Psoas muscle (tissue), 8 donors: ENCODE measurements at places on chromosomes 12 and 14. TPM values are rescaled to one million over a fixed set of nuclear protein-coding genes. Genes with fewer than 3 reads are reported as not detected.

GRCh38 chr14:105432657-105433056 is 13.0 kb downstream of the MTA1 start:
- H3K27me3 ChIP-seq: no peaks in the 10 kb centered on the region
- no peak overlapping the region for H3K27ac ChIP-seq
- no peaks in the 10 kb centered on the region for H3K4me1 ChIP-seq
- no peak for DNase-seq
- H3K36me3 ChIP-seq: no peaks in the 10 kb centered on the region

GRCh38 chr12:19894803-19895202 is 455.5 kb downstream of the AEBP2 start:
- no peaks in the 10 kb centered on the region for H3K27me3 ChIP-seq
- H3K4me1 ChIP-seq: no peaks in the 10 kb centered on the region
- DNase-seq: no peak
- no peak overlapping the region for H3K27ac ChIP-seq
- no peaks in the 10 kb centered on the region for H3K36me3 ChIP-seq
- no peak overlapping the region for H3K4me3 ChIP-seq

DNA sequence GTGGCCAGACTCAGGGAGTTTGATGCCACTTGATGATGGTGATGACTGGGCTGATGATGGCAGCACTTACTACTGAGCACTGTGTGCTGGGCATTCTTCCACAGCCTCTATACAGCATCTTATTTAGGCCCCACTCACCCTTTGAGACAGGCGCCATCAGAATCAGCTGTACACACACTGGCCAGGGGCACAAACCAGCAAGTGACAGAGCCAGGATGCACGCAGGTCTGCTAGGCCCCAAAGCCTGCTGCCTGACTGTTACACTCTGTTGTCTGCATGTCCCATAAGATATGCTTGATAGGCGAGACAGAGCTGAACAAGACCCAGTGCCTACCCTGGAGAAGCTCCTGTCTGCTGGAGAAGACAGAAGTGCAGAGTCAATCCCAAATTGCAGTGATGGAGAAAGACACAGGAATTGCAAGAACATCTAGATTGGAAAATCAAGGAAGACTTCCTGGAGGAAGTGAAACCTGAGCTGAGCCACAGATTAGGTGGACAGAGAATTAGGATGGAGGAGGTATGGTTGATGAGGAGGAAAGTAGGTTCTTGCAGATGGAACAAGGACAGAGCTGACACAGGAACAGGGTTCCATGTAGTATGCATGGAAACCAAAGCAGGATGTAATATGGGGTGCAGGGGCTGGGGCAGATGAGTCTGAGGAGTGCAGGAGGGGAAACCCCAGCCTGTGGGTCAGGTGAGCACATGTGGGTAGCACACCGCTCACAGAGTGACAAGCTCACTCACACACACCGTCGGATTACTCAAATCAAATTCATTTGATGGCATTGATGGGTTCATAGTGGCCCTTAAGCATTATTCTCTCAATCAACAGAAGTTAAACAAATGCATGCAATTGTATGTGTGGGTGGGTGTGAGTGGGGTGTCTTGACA is 117.3 kb downstream of the BEGAIN start:
- no peak overlapping the region for H3K4me3 ChIP-seq
- no peaks in the 10 kb centered on the region for H3K27me3 ChIP-seq
- peaks cover 15% of the 10 kb centered on the region for H3K4me1 ChIP-seq
- H3K27ac ChIP-seq: no peak overlapping the region
- no peak for DNase-seq

DNA sequence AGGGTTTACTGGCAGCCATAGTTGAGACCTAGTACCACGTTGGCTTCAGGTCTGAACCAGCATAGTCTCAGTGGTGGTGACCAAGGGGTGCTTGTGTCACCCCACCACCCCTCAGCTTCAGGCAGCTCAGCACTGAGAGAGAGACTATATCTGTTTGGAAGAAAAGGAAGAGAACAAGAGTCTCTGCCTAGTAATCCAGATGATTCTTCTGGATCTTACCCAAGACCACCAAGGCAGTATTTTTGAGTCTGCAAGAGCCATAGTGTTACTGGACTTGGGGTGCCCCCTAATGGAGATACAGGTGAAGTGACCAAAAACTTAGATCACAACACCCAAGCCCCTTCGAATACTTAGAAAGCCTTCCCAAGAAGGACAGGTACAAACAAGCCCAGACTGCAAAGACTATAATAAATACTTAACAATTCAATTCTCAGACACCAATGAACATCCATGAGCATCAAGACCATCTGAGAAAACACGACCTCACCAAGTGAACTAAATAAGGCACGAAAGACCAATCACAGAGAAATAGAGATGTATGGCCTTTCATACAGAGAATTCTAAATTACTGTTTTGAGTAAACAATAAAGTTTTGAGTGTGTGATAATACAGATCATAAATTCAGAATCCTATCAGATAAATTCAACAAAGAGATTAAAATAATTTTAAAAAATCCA is 107.0 kb downstream of the HELB start:
- no peaks in the 10 kb centered on the region for H3K4me1 ChIP-seq
- H3K4me3 ChIP-seq: no peak overlapping the region
- no peaks in the 10 kb centered on the region for H3K36me3 ChIP-seq
- no peak for DNase-seq
- H3K27ac ChIP-seq: no peak overlapping the region

GRCh38 chr12:31005944-31006361 is 67.7 kb upstream of the DDX11 start:
- no peak overlapping the region for H3K27ac ChIP-seq
- H3K4me3 ChIP-seq: no peak overlapping the region
- no peaks in the 10 kb centered on the region for H3K4me1 ChIP-seq
- H3K27me3 ChIP-seq: no peaks in the 10 kb centered on the region
- no peaks in the 10 kb centered on the region for H3K36me3 ChIP-seq
- DNase-seq: no peak

GRCh38 chr12:122834104-122834920 is 945 bp upstream of the HIP1R start:
- H3K27me3 ChIP-seq: no peaks in the 10 kb centered on the region
- H3K36me3 ChIP-seq: no peaks in the 10 kb centered on the region

The ALDH2 gene
- total RNA-seq: 168 TPM

The GZMH gene
- not detected for total RNA-seq

The PYGL gene
- total RNA-seq: 18.9 TPM

The PPP1R1A gene
- total RNA-seq: 279 TPM
